CD8-positive, alpha-beta T cell (primary cell): ENCODE measurements at places on chromosomes 6 and 20.

DNA sequence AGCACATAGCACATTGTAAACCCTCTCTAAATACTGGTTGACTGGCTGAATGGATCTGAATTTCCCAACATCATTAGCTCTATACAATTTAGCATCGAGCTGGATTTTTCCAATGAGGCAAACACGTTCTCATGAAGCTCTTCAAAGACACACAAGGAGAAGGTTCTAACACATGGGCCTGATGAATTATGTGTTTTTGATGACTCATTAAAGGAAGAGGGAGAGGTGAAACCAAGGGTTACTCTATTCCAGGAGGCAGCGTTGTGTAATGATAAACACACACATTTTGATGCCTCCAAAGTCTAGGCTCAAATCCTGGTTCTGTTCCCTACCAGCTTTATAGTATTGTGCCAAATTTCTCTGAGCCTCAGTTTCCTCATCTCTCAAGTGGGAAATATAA is 84.3 kb downstream of the PFDN4 start:
- no peak for DNase-seq

DNA sequence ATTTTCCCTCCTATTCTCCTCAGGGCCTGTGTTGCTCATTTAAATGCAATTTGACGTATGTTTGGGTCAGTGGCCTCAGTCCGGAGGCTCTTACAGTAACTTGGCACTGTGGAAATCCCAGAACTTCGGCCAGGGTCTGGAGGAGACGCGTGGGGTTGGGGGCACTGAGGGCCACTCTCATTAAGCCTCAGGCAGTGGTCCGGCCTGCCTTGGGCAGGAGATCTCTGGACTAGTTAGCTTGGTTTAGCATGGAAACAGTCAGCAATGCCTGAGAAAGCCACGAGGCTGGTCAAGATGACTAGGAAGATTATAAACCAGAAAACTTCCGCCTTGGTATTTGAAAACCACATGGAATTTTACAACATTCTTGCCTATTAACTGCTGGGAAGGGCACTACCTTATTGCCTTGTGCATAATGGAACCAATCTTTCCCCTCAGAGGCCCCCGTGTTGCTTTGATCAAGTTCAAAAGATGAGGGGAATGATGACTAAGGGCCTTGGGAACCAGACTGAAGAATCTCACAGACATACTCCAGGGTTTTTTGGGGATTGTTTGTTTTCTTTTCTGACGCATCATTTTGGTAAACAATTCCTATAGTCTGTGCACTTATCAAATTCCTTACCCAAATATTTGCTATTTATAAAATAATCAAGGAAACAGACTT is 206.0 kb upstream of the PREP start:
- DNase-seq, result no peak

GRCh38 chr6:106087548-106088325 is 1.6 kb downstream of the PRDM1 start:
- no peak for DNase-seq

GRCh38 chr20:22807646-22808244 is 223.4 kb upstream of the FOXA2 start:
- DNase-seq, result no peak

DNA sequence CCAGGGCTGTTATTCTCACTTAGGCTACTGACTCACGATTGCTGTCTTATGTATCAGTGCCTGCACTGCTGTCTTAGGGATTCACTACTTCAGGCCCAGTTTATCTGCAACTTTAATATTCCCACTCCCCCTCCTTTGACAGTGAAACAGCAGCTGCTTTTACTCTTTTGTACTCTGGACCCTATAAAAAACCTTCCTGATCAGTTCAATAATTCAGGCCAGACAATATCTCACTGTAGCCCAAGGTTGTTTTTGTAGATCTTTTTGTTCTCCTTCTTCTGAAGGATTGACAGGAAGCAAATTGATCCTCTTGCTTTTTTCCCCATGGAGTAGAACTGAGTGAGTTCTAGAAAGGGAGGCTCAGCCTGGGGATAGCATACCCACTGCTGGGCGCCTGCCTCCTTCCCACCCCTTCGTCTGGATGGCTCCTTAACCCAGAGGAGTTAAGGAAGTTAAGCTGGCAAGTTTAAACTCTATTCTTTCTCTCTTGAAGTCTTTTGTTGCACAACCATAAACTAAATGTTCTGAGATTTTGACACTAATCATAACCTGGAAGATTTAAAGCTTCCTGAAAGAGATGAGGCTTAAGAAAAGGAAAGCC is 22.0 kb upstream of the EYS start:
- DNase-seq, result no peak

GRCh38 chr6:129370268-129370916 is 339.6 kb downstream of the ARHGAP18 start:
- DNase-seq, result peak; percentile 49

- DNase-seq, result no peak
Measured at GRCh38 chr6:117317261-117317660, 51.9 kb downstream of the VGLL2 start.

GRCh38 chr6:2857580-2858337 is 16.1 kb upstream of the SERPINB1 start:
- peak; percentile 89 for DNase-seq

GRCh38 chr6:78300885-78301284 is 566.5 kb upstream of the IRAK1BP1 start:
- DNase-seq, result no peak

DNA sequence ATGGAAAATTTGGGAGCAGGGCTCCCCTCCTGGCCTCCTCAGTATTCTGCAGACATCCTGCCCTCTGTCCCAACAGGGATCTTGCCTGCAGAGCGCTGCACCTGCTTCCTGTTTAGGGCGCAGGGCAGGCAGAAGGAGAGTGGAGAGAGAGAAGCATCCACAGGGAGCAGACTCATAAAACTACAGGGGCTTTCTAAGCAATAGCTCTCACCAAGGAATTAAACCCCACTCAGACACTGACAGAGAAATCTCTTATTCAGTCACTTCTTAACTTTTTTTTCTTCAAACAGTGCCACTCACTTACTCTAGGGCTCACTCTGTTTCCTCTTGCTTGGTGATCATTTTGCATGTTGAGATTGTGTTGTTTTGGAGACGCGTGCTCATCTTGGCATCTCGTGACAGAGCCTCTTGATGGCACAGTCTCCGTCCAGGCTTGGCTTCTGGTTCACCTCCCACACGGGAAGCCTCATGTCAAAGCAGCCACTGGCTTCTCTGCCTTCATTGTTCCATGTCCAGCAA is 153.1 kb upstream of the INSM1 start:
- no peak for DNase-seq

- no peak for DNase-seq
Measured at GRCh38 chr6:140572129-140572528, 1197.7 kb upstream of the CITED2 start.

DNA sequence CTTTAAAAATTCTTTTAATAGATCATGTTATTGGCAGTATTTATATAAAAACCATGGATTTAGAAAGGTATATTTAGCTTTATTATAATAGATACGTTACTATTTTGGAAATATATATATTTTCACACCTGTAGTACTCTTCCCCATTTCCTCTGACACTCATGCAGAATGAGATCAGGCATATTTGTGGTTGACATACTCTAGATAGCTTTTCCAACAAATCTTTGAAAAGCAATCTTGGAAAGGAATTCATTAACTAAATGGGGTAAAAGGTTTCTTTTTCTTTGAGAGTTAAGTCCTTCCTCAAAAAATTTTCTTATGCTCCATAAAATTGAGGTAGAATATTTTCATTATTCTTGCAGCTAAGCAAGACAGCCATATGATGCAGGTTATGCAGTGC is 14.5 kb downstream of the ASF1A start:
- no peak for DNase-seq
